ENCODE measurements at places on chromosomes 1 and 21.

DNA sequence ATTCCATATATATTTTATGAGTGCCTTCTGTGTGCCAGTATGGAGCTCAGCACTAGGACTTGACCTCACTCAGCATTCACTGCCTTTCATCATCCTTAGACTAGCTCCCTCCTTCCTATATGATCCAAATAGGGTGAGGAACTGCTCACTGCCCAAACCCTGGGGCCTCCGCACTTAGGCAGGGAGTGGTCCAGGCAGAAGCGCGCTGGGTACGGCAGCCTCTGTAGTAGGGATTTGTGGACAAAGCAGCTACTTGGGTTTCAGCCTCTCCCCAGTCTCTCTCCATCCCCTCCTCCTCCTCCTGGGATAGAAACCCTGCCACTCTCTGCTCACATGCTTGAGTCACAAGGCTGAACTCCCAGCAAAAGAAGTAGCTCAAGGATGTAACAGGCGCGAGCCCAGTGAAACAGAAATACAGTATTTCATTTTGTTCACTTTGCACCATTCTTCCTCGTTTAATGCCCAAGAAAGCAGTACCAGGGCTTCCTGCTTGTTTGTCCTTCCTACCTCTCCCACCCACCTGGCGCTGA, 32.9 kb downstream of the PLEKHA6 start:
- DNase-seq = no peak

DNA sequence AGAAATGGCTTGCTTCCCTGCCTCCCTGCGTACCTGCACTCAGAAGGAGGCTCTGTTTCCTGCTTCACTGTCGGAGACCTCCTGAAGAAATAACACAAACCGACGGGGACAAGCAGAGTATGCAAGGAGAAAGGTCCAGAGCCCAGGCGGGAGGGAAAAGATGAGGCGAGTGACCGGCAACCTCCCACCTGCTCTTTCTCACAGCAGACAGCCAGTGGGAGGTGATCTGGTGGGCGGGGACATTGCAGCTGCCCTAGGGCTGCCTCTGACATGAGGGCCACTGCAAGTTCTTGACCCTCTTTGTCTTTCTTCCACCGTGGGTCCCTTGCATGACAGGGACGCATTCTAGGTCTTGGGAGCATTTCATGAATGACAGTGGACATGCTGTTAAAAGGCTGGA, 368.2 kb downstream of the CAMTA1 start:
- DNase-seq = no peak

DNA sequence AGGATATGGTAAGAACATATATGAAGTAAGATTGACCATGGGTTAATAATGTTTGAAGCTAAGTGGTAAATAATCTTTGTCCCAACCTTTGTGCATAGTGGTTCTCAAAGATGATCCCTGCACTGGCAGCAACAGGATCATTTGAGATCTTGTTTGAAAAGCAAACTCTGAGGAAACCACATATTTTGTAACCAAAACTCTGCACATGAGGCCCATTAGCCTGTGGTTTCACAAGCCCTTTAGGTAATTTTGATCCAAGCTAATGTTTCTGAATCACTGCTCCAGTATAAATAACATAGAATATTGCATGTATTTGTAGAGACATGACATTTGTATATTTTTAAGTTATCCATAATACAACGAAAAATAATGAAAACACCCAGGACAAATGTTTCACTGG, 147.9 kb upstream of the RGS18 start:
- no peak for DNase-seq

GRCh38 chr1:41387667-41388091, 26.4 kb downstream of the FOXO6 start:
- no peak for DNase-seq

DNA sequence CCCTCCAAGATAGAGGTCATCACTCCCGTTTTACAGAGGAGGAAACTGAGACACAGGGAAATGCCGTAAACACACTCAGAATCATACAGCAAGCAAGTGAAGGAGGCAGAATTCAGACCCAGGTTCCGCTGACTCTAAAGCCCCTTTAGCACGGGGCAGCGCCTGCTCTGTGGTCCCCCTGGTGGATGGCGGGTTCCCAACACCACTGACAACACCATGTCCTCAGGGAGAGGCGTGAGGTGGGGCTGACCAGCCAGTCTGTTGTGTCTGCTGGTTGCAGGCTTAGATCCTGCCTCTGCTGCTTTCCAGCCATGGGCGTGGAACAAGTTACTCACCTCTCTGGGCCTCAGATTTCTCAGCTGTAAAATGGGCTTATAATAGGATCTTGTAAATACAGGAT, 617.3 kb downstream of the MATN1 start:
- DNase-seq = no peak

- DNase-seq = no peak
Measured at GRCh38 chr1:36658838-36659237, 176.1 kb upstream of the CSF3R start.

GRCh38 chr1:157034137-157034800, 11.3 kb downstream of the ARHGEF11 start:
- DNase-seq = peak; percentile 59

DNA sequence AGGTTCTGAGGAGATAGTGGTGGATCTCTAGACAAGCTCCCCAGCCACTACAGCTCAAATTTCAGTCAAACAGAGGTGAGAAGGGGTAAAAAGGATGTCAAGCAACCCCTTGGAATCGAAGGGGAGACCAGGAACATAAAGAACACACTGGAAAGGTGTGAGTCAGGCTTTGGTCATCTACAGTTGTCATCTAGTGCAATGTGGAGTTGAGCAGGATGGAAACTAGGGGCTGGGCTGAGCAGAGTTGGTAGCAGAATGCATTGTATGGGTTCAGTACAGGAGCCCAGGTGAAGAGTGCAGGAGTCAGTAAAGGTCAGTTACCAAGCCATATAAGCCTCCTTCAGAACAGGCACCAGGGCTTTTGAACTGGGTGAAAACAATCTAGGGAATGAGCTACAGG, 52.7 kb upstream of the VAV3 start:
- DNase-seq = no peak

DNA sequence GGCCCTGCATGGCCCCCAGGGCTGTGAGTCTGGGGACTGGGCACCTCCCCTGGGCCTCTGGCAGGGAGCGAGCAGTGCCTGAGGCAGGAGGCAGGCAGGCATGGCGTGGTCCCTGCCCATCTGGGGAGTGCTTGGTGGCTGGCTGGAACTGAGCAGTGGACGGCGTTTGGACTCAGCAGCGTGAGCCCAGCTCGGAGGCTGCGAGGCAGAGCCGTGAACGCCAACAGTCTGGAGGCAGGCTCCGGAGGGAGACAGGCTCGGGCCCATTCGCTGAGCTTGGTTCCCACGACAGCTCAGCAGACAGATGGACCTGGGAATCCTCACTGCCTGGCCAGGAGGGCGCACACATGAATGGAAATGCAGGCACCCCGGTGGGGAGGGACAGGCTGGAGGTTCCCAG, 160.7 kb upstream of the POU3F1 start:
- DNase-seq = no peak

- DNase-seq = no peak
Measured at GRCh38 chr1:157415661-157416060, 136.7 kb downstream of the FCRL5 start.

DNA sequence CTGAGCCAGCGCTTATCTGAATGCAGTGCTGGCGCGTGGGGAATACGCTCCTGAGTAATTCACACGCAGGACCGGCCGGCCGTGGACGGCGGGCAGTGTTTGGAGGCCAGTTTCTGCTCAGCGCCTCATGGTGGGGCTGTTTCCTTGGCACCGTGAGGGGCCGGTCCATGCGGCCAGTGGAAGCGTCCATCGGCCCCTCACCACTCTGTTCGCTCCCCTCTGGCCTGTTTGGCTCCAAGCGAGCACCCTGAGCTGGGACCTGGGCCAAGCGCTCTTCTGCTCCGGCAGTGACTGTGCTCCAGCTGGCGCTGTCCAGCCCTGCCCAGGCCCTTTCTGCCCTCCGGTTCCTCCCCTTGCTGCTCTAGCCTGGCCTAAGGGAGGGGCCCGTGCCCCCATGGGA, 16.3 kb upstream of the PLCH2 start:
- DNase-seq = peak; percentile 27

DNA sequence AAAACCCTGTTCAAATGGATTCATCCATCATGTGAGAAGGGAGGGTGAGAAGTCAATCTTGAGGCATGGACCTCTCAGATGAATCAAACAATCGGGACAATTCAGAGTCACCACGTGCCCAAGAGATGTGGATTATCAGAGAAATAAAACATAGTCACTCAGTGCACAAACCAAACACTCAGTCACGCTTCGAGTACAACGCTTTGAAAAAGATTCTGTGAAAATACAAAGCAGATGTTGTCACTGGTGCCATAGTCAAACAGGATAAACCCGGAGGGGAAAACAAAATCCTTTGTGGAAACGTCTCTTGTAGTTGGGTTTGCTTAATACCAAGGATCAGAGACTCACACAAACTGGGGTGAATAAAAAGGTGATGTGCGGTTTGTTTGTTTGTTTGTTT, 188.4 kb downstream of the RRAGC start:
- DNase-seq = no peak

DNA sequence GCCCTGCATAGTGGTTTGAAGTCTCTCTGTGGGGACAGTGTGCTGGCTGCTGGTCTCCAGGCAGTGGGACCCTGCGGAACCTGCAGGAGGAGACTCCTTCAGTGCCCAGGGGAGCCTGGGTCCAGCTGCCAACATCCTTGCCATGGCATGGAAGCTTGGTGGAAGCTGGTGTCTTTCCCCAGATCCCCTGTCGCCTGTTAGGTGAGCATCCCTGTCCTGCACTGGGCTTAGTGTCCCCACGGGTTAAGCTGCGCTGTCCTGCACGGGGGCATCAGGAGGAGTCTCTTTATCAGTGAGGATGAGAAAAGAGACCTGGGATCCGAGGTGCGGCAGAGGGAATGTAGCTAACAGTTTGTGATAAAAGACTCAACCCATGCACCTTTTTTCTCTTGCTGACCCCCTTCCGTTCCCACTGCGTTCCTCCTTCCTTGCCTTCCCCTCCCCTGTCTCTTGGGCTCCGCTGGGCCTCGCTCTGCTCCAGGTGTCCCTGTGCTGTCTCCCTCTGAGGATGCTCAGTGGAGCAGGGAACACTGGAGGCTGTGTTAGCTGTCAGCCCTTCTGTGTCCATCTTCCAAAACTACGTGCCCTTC, 59.3 kb downstream of the SLC37A1 start:
- no peak for DNase-seq

Data from amygdala (tissue), 56 donors.